ENCODE measurements at places on chromosomes 4 and X. TPM values are rescaled to one million over a fixed set of nuclear protein-coding genes. Genes with fewer than 3 reads are reported as not detected.

- no peak for ATAC-seq
Measured at GRCh38 chr4:26821677-26822503, 38.8 kb upstream of the STIM2 start.

The MGARP gene
- 1.4 TPM for total RNA-seq

The ARSH gene
- not detected for total RNA-seq

DNA sequence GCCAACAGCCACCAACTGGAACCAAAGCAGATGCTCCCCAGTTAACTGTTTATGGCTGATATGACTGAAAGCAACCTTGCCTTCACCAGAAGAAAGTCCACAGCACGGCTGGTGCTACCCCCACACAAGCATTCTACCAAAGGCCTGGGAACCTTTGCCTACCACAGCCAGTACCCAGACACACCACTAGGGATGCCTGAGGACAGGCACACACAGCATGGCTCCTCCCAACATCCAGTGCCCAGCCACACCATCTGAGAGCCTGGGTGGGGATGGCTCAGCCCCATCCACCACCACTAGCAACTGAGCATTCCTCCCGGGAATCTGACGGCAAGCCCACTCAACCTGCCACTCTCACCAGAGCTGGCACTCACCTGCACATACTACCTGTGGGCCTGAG lies 178.6 kb downstream of the SLC7A11 start:
- ATAC-seq = no peak

DNA sequence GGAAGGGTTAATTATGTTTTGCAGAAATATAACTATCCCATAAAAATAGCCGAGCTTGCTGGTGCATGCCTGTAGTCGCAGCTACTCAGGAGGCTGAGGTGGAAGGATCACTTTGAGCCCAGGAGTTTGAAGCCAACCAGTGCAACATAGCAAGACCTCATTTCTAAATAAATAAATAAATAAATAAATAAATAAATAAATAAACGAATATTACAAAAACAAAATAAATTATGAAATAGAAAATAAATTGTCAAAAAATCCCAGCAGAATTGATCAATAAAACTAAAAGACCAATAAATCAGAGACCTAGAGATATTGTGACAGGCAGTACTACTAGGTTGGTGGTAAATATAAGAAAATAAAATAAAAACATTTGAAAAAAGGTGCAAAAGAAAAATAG lies 6.7 kb upstream of the ARL13A start:
- ATAC-seq = no peak

- no peak for ATAC-seq
Measured at GRCh38 chrX:121831601-121832000, 784.2 kb downstream of the GLUD2 start.

- no peak for ATAC-seq
Measured at GRCh38 chrX:44035571-44035970, 62.4 kb upstream of the NDP start.

GRCh38 chr4:55030589-55030988 lies 94.8 kb downstream of the KDR start:
- ATAC-seq = peak; percentile 98

The FOXR2 gene
- 0.92 TPM for total RNA-seq

- ATAC-seq = no peak
Measured at GRCh38 chrX:81308086-81308829, 106.4 kb downstream of the SH3BGRL start.

DNA sequence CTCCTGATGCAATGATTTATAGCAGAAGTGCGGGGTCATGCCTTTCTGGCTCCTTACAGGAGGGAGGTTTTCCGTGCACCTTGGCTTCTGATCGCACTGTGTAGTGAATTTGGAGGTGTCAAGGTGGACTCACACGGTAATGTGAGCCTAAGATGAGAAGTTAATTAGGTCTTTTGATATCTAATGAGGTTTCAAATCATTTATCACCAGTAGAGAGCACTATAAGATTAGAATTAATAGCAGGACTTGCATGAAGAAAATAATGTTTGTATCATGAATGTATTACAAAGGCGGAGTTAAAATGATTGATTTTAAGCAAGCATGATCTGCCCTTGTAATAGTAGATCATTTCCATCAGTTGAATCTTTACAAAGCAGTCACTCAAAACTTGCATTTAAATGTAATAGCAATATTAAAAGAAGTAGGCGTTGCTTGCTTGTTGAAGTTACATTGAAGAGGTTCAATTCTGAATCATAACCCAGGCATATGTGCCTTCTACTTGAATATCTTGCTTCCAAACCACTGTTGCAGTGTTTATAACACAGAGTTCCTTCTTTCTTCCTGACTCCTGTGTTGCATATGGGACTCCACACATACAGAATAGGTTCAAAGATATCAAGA lies 152.1 kb downstream of the FMR1NB start:
- ATAC-seq = no peak

The ATP8A1 gene
- total RNA-seq = 12.8 TPM

- ATAC-seq = no peak
Measured at GRCh38 chrX:9604111-9604907, 139.5 kb downstream of the TBL1X start.

The RTL3 gene
- total RNA-seq = 0.19 TPM

- no peak for ATAC-seq
Measured at GRCh38 chr4:147984778-147985138, 252.9 kb downstream of the ARHGAP10 start.

GRCh38 chrX:12548746-12549145 lies 242.5 kb upstream of the PRPS2 start:
- no peak for ATAC-seq

The MAGEA12 gene
- not detected for total RNA-seq

DNA sequence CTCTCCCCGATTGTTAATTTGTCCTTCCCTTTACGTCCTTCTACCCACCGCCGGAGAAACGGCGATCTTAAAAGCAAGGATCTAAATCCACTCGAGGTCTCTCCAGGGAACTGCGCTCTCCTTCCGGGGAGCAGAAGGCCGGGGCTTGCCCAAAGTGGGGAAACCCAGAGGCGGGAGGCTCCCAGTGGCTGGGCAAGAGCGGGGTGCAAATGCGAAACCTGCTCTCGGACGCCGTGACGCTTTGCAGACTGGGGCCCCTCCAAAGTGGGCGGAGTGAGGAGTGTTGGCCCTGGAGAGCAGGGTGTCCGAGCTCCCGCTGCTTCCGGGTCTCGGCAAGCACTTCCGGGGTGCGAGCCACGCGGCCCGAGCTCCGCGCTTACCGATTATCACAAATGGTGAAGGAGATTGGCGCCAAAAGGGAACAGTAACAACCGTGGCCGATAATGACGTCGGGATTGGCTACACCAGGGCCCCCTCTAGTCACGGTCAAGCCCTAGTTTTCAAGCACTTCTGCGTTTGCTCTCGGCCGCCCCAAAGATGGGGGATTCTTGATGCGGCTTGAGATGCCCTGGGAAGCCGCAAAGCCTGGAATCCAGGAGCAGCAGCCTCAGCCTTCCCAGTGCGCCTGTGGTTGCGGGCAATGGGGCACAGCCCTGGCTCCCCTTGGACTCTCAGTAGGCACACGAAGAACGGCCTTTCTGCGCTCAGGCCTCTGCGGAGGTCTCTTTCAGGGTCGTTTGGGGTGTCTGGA lies 29.0 kb downstream of the HAND2 start:
- no peak for ATAC-seq

- peak; percentile 63 for ATAC-seq
Measured at GRCh38 chr4:107913283-107913899, 18.0 kb upstream of the CYP2U1 start.

The PCDH18 gene
- total RNA-seq = 36.2 TPM

- peak; percentile 40 for ATAC-seq
Measured at GRCh38 chr4:83010522-83011318, at the start of gene LIN54. LIN54 (minus strand) TSS chr4:83010823; CDS start chr4:82984844, 25,979 bp downstream.

Measured in motor neuron (in vitro differentiated cells).